ENCODE measurements at places on chromosomes 16 and 17. TPM values are rescaled to one million over a fixed set of nuclear protein-coding genes. Genes with fewer than 3 reads are reported as not detected.

- no peak for DNase-seq
These were observed 29.4 kb downstream of the RPH3AL start for GRCh38 chr17:323181-323580.

- peak; percentile 71 for DNase-seq
These were observed 16.7 kb upstream of the C16orf78 start for GRCh38 chr16:49356728-49357488.

Gene TRIM72
- total RNA-seq = not detected

DNA sequence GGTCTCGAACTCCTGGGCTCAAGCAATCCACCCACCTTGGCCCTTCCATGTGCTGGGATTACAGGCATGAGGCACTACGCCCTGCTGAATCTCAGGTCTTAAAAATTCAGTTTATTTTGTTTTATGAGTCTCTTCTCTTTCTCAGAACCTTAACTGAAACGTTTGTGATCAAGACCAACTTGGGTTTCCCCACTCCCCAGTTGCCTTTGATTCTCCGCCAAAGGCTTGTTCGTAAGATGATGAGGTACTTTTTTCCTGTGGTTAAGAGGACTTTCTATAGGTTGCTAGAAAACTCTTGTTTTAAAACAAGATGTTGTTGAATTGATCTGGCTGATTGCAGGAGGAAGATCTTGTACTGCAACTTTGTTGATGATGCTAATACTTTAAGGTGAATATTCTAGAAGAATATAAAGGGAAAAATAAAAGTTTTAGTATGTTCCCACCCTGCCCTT, 11.7 kb downstream of the ABCC1 start:
- DNase-seq = no peak

GRCh38 chr16:64687786-64688185, 434.1 kb downstream of the CDH11 start:
- DNase-seq = no peak

Gene PGAP3
- 56.1 TPM for total RNA-seq

GRCh38 chr16:11224096-11224893, 31.7 kb downstream of the SOCS1 start:
- peak; percentile 81 for DNase-seq

- peak; percentile 50 for DNase-seq
These were observed 74.0 kb downstream of the N4BP1 start for GRCh38 chr16:48535831-48536613.

Gene MIS12
- total RNA-seq = 11.6 TPM

All from left colon (tissue), 2 donors.